GM04504 (cell line): ENCODE measurements at places on chromosomes 16 and 17.
A peak's percentile ranks its signal among the peaks of the same experiment; 100 is the strongest.

GRCh38 chr16:85422632-85423550, 190.2 kb upstream of the GSE1 start:
- no peak for DNase-seq

DNA sequence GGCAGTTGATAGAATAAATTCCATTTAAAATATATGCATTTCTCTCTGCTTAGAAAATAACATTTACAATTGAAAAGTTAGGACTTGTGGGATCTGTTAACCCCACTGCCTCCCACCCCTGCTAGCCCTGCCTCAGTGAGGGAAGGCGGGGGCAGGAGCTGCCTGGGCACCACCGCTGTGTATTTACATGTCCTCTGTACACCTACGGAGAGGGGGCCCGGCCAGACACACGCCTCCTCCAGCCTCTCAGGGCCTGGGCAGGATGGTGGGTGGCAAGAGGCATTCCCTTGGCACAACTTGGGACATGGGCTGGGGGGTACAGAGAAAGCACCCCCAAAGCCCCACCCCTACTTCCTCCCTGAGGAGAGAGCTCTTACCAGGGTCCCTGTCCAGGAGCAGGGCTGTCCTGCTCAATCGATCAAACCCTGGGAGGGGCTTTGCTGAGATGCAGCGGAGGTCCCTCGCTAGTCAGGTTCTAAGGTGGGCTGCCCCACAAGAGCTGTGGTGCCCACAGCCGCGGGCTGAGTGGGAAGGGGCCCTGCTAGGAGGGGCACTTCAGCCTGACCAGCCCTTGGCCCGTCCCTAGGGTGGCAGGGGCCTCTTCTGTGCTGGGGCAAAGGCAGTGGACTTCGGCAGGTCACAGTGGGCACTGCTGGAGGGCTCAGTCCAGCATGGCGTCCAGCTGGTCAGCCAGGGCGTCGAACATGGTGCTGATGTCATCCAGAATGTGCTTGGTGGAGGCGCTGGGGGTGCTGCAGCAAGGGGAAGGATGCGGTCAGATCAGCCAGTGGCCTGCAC, 14.7 kb downstream of the CASKIN2 start:
- DNase-seq = no peak

- peak; percentile 2 for DNase-seq
Observed at GRCh38 chr17:36703860-36704266, 102.5 kb downstream of the MRM1 start.

DNA sequence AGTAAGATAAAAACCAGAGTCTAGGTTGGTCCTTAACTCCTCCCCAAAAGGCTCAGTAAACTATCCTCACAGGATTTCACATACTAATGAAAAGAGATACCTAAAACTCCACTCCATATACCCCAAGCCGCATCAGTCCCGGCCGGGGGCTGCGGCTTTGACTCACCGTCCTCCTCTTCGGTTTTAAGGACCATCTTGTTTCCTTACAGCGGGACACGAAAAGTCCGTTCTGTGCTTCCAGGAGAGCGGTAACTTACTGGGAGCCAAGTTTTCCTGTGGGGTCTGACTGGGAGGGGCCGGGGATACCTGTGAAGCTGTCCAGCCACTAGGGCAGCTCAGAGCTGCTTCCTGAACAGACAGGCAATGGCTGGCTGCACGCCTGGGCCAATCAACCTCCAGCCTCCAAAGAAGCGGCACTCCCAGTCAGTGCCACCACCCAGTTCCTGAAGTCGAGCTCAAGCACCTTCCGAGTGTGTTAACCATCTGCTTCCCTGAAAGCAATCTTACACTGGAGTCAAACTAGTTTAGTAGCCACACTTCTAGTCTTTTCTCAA, 45.5 kb downstream of the CYTH1 start:
- DNase-seq = no peak

DNA sequence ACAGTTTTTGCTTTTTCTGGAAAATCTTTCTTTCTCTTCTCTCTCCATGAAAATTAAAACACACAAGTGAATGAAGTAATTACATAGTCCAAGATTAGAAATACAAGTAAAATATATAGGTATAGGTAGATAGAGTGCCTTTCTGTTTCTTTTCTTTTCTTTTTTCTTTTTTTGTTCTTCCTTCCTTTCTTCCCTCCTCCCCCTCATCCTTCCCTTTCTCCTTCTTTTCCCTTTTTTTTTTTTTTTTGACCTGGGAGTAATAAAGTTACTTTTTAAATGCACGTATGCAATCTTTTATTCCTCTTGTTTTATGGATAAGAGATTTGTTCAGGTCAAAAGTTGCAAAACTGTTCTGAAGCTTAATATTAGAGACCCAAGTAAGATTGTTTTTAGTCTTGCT, 34.6 kb upstream of the KCNJ2 start:
- no peak for DNase-seq

DNA sequence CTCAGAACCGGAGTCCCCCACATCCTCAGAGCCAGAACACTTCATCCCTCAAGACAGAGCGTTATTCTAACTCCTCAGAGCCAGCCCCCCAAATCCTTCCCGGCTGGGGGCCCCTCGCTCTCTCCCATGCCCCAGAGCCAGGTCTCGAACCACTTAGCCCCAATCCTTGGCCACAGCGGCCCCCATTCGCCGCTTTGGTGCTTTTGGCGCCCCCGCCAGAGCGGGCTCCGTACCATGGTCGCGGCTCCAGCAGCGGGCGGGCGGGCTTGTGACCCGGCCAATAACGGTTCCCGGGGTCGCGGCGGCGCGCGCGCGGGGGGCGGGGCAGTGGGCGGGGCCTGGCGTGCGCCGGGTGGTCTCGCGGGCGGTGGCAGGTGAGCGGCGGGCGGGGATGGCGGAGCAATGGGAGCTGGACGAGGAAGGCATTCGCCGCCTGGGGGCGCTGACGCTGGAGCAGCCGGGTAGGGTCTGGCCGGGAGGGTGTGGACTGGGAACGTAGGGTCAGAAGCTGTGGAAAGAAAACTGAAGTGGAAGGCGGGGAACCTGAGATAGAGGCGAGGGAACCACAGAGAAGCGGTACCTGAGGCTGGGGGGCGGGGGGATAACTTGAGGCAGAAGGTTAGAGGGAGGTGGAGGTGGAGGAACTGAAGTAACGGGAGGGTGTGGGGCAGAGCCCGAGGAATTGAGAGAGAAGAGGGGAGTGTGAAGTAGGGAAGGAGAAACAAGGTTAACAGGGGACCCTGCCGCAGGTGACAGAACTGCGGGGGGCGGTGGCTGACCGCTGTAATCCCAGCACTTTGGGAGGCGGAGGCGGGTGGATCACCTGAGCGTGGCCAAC, at the start of the genes KCTD19 and LRRC36:
TSS of gene KCTD19 (minus strand) at position 270 of the 838 bp plus-strand sequence. CDS start at position 236, 34 bp downstream.
TSS of gene LRRC36 (plus strand) at position 344 of the 838 bp plus-strand sequence. CDS start at position 392, 48 bp downstream.
- DNase-seq = no peak

GRCh38 chr16:64696866-64697265, 425.0 kb downstream of the CDH11 start:
- no peak for DNase-seq

DNA sequence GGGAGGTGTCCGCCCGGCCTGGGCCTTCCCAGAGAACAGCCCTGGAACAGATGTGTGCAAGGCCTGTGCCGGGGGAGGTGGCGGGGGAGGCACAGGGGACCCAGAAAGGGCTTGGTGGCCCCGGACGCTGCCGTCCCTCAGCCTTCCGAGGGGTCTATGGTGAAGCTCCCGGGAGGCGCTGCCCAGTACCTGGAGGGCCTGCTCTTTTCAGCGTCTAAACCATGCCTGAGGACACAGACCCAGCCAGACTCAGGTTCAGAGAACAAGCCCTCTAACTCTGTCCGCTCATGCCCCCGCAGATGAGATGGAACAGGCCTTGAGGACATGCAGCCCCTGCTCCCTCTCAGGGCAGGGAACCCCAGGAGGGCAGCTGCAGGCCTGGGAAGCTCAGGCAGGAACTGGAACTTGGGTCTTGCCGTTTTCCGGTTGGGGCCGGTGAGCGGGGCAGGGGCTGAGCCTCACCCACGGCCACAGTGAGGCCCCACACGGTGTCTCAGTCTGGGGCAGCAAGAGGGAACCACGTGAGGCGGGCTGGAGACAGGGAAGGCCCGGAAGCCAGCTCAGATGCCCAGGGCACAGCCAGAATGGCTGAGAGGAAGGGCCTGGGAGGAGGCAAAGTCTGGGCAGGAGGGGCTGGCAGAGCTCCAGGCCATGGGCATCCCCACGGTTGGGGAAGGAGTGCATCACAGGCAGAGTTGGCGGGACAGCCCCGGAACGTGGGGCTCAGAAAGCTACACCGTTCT, 12.5 kb downstream of the SLC16A3 start:
- DNase-seq = no peak

DNA sequence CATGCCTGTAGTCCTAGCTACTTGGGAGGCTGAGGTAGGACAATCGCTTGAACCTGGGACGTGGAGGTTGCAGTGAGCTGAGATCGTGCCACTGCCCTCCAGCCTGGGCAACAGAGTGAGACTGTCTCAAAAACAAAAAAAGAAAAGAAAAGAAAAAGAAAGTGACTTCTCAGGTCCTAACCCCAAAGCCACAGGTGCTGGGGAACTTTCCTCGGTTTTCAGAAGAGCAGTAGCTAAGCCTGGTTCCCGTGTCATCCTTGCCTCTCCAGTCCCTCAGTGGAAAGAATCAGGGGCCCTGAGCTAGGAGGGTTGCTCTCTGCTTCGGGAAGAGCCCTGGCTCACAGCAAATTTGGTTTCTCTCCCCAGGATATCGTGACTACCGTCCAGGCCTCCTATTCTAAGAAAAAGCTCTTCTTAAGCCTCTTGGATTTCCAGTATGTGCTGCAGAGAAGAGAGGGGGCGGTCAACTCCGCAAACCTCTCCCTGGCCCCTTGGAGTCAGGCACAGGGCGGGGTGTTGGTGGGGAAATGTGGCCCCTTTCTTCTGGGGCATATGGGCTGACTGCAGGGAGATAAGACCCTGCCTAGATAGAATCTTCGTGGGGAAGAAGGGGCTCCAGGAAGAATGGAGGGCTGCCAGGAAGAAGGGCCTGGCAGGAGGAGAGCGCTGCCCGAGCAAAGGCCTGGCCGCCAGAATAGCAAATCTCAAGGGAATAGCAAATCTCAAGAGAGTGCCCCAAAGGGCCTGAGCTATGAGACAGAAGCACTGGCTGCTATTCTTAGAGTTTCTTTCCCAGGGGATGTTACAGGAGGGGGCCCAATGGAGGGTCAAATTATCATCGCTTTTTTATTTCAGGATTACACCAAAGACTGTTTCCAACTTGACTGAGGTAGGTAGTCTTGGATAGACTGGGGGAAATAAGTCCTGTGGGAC, 8.3 kb upstream of the NLRC5 start:
- DNase-seq = no peak

GRCh38 chr17:67499685-67500084, 122.6 kb downstream of the PITPNC1 start:
- DNase-seq = no peak
